ENCODE measurements at places on chromosomes 2 and 18. TPM values are rescaled to one million over a fixed set of nuclear protein-coding genes. Genes with fewer than 3 reads are reported as not detected.

The UGT1A4 gene
- 0.39 TPM for total RNA-seq

The LGALSL gene
- 3.1 TPM for total RNA-seq

The LRRC30 gene
- not detected for total RNA-seq

The IL36G gene
- total RNA-seq: not detected

The UPP2 gene
- not detected for total RNA-seq

The GBX2 gene
- not detected for total RNA-seq

The LINC00305 gene
- not detected for total RNA-seq

The GRB14 gene
- total RNA-seq: 2.8 TPM

The SNED1 gene
- 0.11 TPM for total RNA-seq

The HOXD13 gene
- total RNA-seq: not detected

The PLA2R1 gene
- total RNA-seq: 2.7 TPM

The GTF2A1L gene
- 0.54 TPM for total RNA-seq

The ANKRD29 gene
- 0.11 TPM for total RNA-seq

The KLHL14 gene
- total RNA-seq: not detected

The RAB27B gene
- total RNA-seq: 9.8 TPM

The ACVR1C gene
- total RNA-seq: not detected

The IL1R2 gene
- 3.1 TPM for total RNA-seq

The CABYR gene
- total RNA-seq: 3.5 TPM

The NTSR2 gene
- total RNA-seq: not detected

The TRIM43 gene
- total RNA-seq: 0.33 TPM

The CNTNAP5 gene
- total RNA-seq: not detected

The KCNE4 gene
- 42.0 TPM for total RNA-seq

The INHA gene
- 4.7 TPM for total RNA-seq

The CNGA3 gene
- not detected for total RNA-seq

The ST6GAL2 gene
- total RNA-seq: under 0.01 TPM

The KCNJ13 gene
- 7.5 TPM for total RNA-seq

The MRPS9 gene
- 20.1 TPM for total RNA-seq

The C2orf81 gene
- total RNA-seq: 3.1 TPM

The BUB1 gene
- total RNA-seq: 11.5 TPM

The FOXD4L1 gene
- not detected for total RNA-seq

The TMEM178A gene
- total RNA-seq: not detected

The RPRM gene
- total RNA-seq: not detected
